ENCODE measurements at places on chromosomes 7 and 10.

GRCh38 chr7:155002411-155003091, 373 bp downstream of the PAXIP1 start:
- DNase-seq, result no peak

DNA sequence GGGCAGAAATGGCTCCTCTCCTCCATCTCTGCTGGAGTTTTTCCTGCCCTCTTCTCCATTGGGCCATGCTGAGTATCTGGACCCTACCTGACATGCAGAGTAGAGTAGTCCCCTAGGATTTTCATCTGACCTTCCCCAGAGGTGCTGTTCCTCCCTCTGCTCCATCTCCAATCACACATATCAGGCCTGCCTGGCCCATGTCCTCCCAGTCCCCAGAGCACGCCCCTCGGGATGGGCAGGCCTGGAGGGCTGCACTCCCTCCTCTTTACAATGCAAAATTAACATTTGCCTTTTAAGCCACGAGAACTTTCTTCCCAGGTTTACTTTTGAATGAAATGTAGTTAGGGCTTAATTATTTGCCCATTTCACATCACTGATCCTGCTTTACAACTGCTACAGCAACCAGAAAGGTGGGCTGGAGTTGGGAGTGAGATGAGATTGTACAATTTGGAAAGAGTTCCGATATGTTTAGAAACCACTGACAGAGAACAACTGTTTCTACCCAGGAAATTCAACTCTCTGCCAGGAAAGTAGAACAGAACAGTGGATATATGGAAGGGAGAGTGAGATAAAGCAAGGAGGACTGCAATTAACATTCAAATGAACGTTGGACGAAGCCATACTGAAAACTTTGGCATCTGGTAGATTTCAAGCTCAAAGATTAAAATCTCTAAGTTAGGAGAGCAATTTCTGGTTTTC, 184.0 kb upstream of the HABP2 start:
- no peak for DNase-seq

GRCh38 chr10:32433542-32433941, 12.4 kb upstream of the CCDC7 start:
- no peak for DNase-seq

DNA sequence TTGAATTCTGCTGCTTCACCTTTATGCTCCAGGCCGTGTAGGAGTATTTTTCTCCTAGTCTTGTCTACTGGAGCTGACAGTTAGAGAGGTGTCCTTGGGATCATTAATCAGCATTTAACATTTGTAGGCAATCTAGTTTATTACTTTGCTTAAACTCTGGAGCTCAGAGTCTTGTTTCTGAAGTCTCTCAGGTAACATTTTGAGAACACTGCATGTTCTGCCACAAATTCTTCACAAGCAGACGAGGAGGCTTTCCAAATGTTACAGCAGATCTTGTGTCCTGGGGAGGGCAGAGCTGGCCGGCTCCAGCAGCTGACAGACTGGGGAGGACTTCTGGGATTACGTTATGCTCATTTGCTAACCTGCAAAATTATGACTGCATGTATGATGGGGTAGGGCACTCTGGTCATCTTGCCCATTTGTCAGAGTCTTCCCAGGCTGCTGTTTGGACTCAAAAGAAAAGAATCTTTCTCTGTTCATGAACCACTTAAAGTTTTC, 50.5 kb downstream of the GALNT17 start:
- no peak for DNase-seq

DNA sequence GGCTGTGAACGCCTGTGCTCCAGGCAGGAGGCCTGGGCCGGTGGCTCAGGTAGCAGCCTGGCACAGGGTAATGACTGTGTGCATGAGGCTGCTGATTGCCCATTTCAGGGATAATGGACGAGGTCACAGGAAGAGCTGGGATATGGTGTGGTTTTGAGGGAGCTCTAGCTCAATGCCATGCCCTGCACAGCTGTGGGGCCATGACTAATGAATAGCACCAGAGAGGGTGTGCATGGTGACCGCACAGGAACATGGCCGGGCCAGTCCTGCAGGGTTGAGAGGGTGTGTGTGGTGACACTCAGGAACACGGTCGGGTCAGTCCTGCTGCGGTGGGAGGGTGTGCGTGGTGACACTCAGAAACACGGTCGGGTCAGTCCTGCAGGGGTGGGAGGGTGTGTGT, 21.8 kb downstream of the NKX6-2 start:
- no peak for DNase-seq

DNA sequence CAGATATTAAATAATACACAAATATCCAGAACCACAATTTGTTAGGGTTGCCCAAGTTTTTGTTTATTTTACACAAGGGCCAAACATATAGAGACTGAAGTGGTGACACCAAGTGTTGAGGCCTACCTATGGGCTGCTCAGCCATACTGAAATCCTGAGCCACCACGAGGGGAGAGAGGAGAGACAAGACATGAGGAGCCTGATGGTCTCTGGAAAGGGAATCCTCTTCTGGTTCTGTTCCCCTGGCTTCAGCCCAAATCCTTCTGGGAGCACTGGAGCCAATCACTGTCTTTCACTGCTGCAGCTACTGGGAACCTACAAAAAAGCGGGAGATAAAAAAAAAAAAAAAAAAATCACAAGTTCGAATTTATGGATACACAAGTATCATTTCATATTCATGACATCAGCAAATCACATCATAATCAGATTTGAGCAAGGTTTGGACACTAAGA, 1.9 kb downstream of the SKIDA1 start:
- peak; percentile 36 for DNase-seq

DNA sequence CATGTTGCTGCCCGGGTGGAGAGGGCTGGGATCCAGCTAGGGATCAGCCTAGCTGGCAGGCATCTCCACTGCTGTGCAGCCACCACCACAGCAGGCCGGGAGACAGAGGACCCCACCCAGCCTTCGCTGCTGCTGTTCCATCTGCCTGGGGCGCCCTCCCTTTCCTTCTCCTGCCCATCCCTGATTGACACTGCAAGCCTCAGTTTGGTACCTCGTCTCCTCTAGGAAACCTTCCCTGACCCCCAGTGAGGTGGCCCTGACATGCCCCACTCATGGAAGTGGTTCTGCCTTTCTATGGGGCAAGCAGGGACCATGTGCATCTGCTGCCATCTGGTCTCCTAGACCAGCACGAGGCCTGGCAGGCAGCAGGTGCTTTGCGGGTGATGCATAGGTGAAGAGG, 30.4 kb upstream of the DPYSL4 start:
- DNase-seq, result no peak

GRCh38 chr7:28116041-28116440, 64.6 kb downstream of the JAZF1 start:
- DNase-seq, result no peak

DNA sequence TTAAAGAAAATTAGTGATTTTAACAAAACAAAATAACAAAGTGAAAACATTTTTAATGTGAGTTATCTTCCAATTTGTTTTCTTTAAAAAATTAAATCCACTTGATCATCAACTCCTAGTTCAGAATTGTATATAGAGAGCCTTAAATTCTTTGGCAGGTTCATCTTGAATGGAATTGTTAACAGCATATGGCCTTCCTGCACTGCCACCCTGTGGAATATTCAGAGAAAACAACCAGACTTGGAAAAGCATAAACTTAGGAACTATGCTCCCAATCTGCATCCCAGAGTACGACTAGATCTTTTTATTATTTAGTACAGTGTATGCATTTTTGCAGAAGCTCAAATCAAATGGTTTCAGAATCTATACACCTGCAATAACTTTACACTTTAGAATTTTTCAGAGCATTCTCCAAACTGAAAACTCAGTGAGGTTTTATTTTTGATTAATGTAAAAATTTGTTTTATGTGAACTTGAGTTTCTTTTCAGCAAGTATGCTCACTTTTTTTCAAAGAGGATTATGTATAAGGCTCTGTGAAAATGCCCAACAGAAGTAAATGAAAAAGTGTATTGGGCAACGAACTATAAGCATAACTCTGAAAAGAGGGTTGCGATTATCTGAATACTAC, 44.9 kb upstream of the ANK3 start:
- DNase-seq, result peak; percentile 44

DNA sequence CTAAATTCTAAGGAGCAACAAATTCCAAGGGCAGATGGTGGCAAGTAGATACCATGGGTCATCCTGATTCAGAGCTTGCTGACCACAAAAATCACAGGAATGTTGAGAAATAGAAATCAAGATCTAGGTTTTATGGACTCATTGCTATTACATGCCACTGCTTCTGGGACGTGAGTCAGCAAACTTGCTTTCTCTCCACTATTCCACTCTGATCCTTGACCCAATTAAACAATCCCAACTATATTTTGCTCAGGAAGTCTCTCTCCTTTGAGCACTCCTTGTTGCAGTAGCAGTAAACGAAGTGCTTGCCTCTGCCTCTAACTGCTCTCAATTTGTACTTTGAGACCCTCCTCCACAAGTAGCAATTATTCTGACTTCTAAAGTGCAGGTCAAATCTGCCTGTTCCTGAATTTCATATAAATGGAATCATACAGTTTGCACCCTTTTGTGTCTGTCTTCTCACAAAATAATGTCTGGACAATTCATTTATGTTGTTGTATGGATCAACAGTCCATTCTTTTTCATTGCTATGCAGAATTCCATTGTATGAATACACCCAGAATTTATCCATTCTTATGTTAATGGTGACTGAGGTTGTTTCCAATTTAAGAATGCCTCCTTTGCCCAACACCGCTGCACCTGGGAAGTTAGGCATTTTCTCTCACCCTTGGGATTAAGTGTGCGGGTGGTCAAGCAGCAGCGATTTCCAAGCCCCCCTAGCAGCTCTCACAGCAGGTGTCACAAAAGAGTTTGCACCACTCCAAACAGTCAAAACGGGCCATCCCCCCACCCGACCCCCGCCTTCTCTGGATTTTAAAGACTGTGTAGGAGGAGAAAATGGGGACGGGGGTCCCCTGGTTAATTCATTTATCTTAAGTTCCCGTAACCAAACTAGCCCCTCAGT, 35.9 kb downstream of the ACSM6 start:
- DNase-seq, result no peak

- DNase-seq, result no peak
Observed at GRCh38 chr10:14146025-14146424, 184.7 kb downstream of the FRMD4A start.

- no peak for DNase-seq
Observed at GRCh38 chr10:7592627-7593026, 74.1 kb downstream of the ITIH5 start.

DNA sequence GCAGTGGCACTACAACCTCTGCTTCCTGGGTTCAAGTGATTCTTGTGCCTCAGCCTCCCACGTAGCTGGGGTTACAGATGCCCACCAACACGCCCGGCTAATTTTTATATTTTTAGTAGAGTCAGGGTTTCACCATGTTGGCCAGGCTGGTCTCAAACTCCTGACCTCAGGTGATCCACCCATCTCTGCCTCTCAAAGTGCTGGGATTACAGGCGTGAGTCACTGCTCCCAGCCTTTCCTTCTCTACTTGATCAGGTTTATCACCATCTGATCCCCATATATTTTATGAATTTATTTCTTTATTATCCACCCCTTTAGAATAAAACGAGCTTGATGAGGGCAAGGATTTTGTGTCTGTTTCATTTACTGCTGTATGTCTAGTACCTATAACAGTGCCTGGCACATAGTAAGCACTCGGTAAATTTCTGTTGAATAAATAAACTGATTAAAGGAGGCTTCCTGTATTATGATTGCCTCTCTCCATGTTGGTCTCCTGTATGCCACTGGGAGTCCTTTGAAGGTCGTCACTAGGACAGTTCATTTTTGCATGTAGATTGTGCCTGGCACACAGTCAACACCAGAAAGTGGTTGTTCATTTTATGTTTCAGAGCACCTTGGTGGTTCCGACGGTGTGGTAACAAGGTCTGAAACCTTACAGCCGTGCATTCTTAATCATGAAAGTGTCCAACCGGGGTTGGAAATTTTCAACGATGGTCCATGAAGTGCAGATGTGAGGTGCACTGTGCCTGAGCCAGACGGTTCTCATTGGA, 9.6 kb upstream of the EIF3A start:
- DNase-seq, result no peak

- DNase-seq, result no peak
Observed at GRCh38 chr10:81068460-81068859, 530.8 kb downstream of the SH2D4B start.

DNA sequence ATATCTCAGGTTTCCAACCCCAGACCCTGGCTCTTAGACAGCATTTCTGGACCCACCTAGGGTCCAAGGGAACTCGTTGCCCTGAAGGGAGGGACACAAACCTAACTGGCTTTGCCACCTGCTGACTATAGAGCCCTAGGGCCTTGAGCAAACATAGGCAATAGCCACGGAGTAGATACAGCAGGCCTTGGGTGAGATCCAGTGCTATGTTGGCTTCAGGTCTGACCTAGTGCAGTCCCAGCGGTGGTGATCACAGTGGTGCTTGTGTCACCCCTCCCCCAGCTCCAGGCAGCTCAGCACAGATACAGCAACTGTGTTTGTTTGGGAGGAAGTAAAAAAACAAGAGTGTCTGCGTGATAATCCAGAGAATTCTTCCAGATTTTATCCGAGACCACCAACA, 9.7 kb upstream of the TNKS2 start:
- no peak for DNase-seq

GRCh38 chr10:71840177-71840957, 10.7 kb downstream of the PSAP start:
- peak; percentile 43 for DNase-seq

- no peak for DNase-seq
Observed at GRCh38 chr10:16779384-16779915, 37.8 kb downstream of the RSU1 start.

- no peak for DNase-seq
Observed at GRCh38 chr7:9945857-9946256, 1027.8 kb upstream of the PHF14 start.

DNA sequence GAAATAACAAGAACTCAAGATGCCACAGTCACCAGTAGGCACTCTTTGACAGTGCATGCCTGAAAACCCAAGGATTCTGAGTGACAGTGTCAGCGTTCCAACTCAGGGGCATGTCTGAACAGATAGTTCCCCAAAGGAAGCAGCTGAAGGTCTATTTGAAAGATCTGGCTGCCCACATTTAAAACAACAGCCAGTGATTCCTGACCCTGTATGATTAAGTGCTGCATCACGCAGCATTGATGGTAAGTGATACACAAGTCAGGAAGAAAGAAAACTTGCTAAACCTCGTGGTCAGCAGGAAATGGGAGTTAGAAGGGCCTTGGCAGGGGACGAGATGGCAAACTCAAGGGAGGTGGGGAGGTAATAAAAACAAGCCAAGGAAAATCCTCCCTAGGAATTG, 1013.1 kb downstream of the TYW1 start:
- DNase-seq, result no peak

- DNase-seq, result no peak
Observed at GRCh38 chr10:29670761-29671160, 36.0 kb upstream of the SVIL start.

- no peak for DNase-seq
Observed at GRCh38 chr10:29826221-29826620, 191.4 kb upstream of the SVIL start.

- no peak for DNase-seq
Observed at GRCh38 chr7:155252892-155253501, 44.7 kb upstream of the INSIG1 start.

- DNase-seq, result peak; percentile 55
Observed at GRCh38 chr7:16695621-16696237, 49.7 kb downstream of the BZW2 start.

- no peak for DNase-seq
Observed at GRCh38 chr10:35838054-35838453, 196.0 kb upstream of the FZD8 start.

Data from KBM-7 (cell line).